Pericardium fibroblast (primary cell): ENCODE measurements at places on chromosomes 7 and 10. TPM values are rescaled to one million over a fixed set of nuclear protein-coding genes. Genes with fewer than 3 reads are reported as not detected.

The ASZ1 gene
- not detected in 2 replicates for total RNA-seq

The PRSS37 gene
- total RNA-seq = not detected in 2 replicates

The PRR15 gene
- 35.2 and 112 TPM in 2 replicates for total RNA-seq

The CFAP70 gene
- total RNA-seq = 0.23 and 0.94 TPM in 2 replicates

The GNGT1 gene
- total RNA-seq = not detected in 2 replicates

The STK32C gene
- total RNA-seq = 4.6 and 8.9 TPM in 2 replicates

The HECW1 gene
- 0.17 and 0.35 TPM in 2 replicates for total RNA-seq

The SYT15 gene
- 2.2 and 3.2 TPM in 2 replicates for total RNA-seq

The CRYGN gene
- under 0.01 TPM in 1 of 2 replicates, not detected in the other for total RNA-seq
